CD4-positive, alpha-beta T cell treated with Interleukin-17A for 1 hour (primary cell): ENCODE measurements at places on chromosomes 3 and 15.
A peak's percentile ranks its signal among the peaks of the same experiment; 100 is the strongest.

GRCh38 chr3:98563661-98564281, 29.6 kb downstream of the CPOX start:
- peak; percentile 84 for DNase-seq

GRCh38 chr15:53193149-53193548, 403.0 kb upstream of the ONECUT1 start:
- no peak for DNase-seq

GRCh38 chr3:172094621-172095557, 55.5 kb downstream of the FNDC3B start:
- DNase-seq, result peak; percentile 18

GRCh38 chr15:23057707-23058106, 18.3 kb upstream of the TUBGCP5 start:
- no peak for DNase-seq

- no peak for DNase-seq
Measured at GRCh38 chr15:68994981-68995761, 19.3 kb upstream of the NOX5 start.

- DNase-seq, result peak; percentile 83
Measured at GRCh38 chr15:38474155-38474757, 20.3 kb downstream of the FAM98B start.

- DNase-seq, result no peak
Measured at GRCh38 chr3:10229576-10229975, 18.7 kb upstream of the TATDN2 start.

- no peak for DNase-seq
Measured at GRCh38 chr3:110180733-110181132, 843.4 kb upstream of the DPPA4 start.
